Common myeloid progenitor, CD34-positive (primary cell): ENCODE measurements at places on chromosomes 2 and 18.

GRCh38 chr2:169715379-169716237, 18.0 kb upstream of the KLHL23 start:
- no peaks in the 10 kb centered on the region for H3K36me3 ChIP-seq
- no peak overlapping the region for H3K27ac ChIP-seq
- no peaks in the 10 kb centered on the region for H3K27me3 ChIP-seq
- no peak overlapping the region for H3K4me3 ChIP-seq
- no peaks in the 10 kb centered on the region for H3K4me1 ChIP-seq

DNA sequence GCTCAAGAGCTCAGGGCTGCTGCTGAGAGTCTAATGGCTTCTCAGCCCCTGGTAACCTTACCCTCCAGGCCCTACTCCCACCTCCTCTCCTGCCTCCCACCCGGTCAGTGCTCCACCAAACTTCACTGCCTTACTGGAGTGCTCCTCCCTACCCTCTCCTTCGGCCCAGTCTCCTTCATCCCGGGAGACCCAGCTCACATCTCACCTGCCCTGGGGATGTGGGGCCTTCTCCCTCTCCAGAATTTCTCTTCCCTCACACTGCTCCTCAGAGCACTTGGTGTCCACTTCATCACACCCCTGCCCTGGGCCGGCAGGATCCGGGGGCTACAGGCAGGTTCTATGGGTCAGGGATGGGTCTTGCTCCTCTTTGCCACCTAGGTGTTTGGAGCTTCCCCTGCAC, 21.6 kb downstream of the PTPN18 start:
- H3K27ac ChIP-seq, result no peak overlapping the region
- peaks cover 10% of the 10 kb centered on the region for H3K4me1 ChIP-seq
- no peaks in the 10 kb centered on the region for H3K27me3 ChIP-seq
- H3K4me3 ChIP-seq, result no peak overlapping the region
- DNase-seq, result no peak

DNA sequence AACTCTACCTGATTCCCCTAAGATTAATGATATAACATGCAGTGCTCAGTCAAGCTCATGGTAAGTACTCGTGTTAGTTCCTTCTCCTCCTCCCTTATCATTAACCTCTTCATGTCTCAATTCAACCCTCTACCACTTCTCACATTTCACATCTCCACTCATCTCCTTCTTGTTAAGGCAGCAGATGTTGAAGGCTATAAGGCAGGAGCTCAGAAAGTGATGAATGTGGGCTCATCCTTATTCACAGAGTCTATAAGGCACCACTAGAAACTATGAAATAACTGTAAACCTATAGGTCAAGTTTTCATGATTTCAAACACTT, 56.0 kb downstream of the CLHC1 start:
- H3K27ac ChIP-seq, result no peak overlapping the region
- H3K4me3 ChIP-seq, result no peak overlapping the region
- H3K27me3 ChIP-seq, result no peaks in the 10 kb centered on the region
- no peaks in the 10 kb centered on the region for H3K36me3 ChIP-seq
- no peak for DNase-seq

DNA sequence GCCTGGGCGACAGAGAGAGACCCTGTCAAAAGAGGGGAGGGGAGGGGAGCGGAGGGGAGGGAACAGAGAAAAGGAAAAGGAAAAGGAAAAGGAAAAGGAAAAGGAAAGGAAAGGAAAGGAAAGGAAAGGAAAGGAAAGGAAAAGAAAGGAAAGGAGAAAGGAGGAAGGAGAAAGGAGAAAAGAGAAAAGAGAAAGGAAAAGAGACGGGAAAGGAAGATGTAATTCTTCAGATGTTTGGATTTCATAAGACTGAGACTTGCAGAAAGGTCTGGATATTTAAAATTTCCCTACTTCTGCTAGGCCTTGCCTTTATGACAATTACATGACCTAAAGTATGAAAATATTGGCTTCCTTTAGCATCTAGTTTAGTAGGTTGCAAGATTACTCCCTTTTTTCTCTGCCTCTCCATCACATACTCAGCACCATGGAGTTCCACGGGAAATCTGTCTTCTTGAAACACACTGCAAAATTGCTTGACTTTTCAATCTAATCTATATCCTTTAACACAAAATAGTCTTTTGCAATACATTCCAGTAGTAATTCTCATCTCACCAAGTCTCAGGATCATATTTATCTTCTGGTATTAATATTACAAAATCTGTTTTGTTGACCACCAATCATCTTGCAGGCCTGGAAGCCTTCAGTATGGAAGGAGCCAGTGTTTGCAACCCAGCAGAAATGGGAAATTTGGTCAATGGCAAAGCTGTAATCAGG, 383.5 kb downstream of the ZEB2 start:
- H3K36me3 ChIP-seq, result no peaks in the 10 kb centered on the region
- H3K27ac ChIP-seq, result no peak overlapping the region
- DNase-seq, result no peak
- no peak overlapping the region for H3K4me3 ChIP-seq
- peaks cover 5% of the 10 kb centered on the region for H3K4me1 ChIP-seq
- no peaks in the 10 kb centered on the region for H3K27me3 ChIP-seq

GRCh38 chr18:44686156-44686555, 5.5 kb downstream of the SETBP1 start:
- H3K27me3 ChIP-seq, result peaks cover 7% of the 10 kb centered on the region
- H3K4me3 ChIP-seq, result no peak overlapping the region
- no peak for DNase-seq
- peaks cover 16% of the 10 kb centered on the region for H3K4me1 ChIP-seq
- H3K27ac ChIP-seq, result no peak overlapping the region

DNA sequence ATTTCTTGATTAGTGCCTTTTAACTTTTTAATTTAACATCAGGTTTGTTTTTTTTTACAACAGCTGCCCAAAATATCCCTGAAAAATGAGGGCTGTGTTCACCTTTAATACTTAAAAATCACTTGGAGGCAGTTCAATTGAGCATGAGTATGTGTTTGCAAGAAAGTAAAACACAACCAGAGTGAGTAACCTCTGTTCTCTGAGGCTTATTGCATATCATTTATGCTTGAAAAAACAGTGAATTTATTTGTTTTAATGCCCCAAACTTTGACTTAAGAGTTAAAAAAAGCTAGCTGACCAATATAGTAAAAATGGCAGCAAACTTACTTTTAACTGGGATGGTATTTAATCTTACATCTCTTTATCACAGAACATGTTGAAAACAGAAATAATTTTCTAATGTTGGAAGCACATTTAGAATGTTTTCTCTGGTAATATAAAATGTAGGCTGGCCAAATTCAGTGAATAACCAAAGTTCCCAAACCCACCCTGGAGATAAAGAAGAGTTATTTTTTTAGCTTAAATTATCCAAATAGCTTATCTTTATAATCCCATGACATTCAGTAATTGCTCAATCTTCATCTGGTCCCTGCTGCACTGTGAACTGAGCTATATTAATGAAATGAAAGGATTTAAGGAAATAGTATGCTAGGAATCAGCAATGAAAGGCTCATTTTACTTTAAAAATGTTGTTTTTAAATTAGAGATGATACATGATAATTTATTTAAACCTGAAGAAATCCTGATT, 24.8 kb upstream of the EFEMP1 start:
- no peak overlapping the region for H3K4me3 ChIP-seq
- peaks cover 2% of the 10 kb centered on the region for H3K27me3 ChIP-seq
- DNase-seq, result no peak
- no peaks in the 10 kb centered on the region for H3K4me1 ChIP-seq
- H3K36me3 ChIP-seq, result no peaks in the 10 kb centered on the region

DNA sequence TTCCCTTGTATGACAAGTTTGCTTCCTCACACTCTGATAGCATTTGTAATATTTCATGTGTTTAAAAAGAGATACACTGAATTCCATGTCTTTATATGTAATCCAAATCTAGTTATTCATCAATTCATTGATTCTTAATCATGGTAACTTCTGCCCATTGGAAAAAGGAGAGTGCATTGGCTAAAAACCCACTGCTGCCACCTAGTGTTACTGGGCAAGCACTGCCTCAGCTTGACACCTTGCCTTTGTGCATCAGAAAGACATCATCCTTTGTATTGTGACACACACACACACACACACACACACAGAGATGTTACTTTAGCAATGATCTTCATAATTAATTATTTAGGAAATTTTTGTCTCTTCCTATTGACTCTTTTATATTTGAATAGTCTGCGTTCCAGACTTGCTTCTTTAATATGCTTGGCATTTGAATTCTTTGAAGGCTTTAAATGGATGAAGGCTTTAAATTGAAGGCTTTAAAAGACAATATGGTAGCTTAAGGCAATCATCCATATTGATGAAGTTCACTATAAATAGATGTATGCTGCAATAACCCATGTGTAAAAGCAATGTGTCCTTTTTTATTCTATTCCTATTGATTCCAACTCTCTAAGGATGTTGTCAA, 414.2 kb upstream of the CHST9 start:
- no peaks in the 10 kb centered on the region for H3K4me1 ChIP-seq
- no peak overlapping the region for H3K27ac ChIP-seq
- H3K27me3 ChIP-seq, result no peaks in the 10 kb centered on the region
- no peaks in the 10 kb centered on the region for H3K36me3 ChIP-seq
- H3K4me3 ChIP-seq, result no peak overlapping the region

- no peaks in the 10 kb centered on the region for H3K27me3 ChIP-seq
- DNase-seq, result no peak
- no peak overlapping the region for H3K4me3 ChIP-seq
- no peaks in the 10 kb centered on the region for H3K4me1 ChIP-seq
These were observed 292.8 kb upstream of the FBXO11 start for GRCh38 chr2:48199070-48199469.

DNA sequence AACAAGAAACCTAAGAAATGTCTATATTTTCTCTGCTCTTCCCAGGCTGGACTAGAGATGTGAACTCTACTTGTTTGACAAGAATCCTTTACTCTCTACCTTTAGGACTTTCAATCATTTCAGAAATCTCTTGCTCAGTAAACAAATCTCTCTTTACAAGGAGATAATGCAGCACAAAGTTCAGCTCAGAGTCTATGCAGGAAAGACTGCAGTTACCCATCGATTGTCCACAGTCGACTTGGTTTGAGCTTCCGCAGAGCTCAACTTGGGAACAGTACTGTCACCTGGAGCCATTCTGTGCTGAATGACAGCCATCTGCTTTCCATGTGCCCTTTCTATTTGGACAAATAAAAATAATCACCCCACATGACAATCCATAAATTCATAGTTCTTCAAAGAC, 259.7 kb upstream of the STON1 start:
- H3K4me3 ChIP-seq, result no peak overlapping the region
- peaks cover 13% of the 10 kb centered on the region for H3K4me1 ChIP-seq
- no peak overlapping the region for H3K27ac ChIP-seq
- H3K36me3 ChIP-seq, result no peaks in the 10 kb centered on the region
- DNase-seq, result no peak

DNA sequence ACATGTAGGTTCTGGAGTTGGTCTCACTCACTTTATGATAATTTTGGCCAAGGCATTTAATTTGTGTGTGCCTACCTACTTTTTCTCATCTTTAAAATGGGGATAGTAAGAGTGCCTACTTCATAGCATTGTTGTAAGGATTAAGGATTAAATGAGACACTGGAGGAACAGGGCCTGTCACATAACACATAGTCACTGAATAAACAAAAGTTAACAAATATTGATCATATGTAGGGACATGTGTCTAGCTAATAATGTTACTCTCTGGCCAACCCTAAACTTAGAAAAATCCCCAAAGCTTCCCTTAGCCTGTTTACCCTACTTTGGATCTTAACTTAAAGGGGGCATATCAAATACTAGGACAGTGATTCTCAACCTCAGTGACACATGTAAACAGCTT, 169.9 kb downstream of the MYO1B start:
- H3K27ac ChIP-seq, result no peak overlapping the region
- no peaks in the 10 kb centered on the region for H3K4me1 ChIP-seq
- no peak overlapping the region for H3K4me3 ChIP-seq
- H3K36me3 ChIP-seq, result no peaks in the 10 kb centered on the region
- DNase-seq, result no peak

GRCh38 chr18:67973916-67974315, 457.4 kb upstream of the DSEL start:
- no peaks in the 10 kb centered on the region for H3K36me3 ChIP-seq
- no peak overlapping the region for H3K4me3 ChIP-seq
- H3K27ac ChIP-seq, result no peak overlapping the region
- H3K4me1 ChIP-seq, result no peaks in the 10 kb centered on the region
- no peak for DNase-seq

- no peaks in the 10 kb centered on the region for H3K4me1 ChIP-seq
- no peak overlapping the region for H3K27ac ChIP-seq
- DNase-seq, result no peak
- no peaks in the 10 kb centered on the region for H3K36me3 ChIP-seq
- H3K27me3 ChIP-seq, result no peaks in the 10 kb centered on the region
- H3K4me3 ChIP-seq, result no peak overlapping the region
These were observed 124.7 kb downstream of the PDE1A start for GRCh38 chr2:182302174-182302573.

DNA sequence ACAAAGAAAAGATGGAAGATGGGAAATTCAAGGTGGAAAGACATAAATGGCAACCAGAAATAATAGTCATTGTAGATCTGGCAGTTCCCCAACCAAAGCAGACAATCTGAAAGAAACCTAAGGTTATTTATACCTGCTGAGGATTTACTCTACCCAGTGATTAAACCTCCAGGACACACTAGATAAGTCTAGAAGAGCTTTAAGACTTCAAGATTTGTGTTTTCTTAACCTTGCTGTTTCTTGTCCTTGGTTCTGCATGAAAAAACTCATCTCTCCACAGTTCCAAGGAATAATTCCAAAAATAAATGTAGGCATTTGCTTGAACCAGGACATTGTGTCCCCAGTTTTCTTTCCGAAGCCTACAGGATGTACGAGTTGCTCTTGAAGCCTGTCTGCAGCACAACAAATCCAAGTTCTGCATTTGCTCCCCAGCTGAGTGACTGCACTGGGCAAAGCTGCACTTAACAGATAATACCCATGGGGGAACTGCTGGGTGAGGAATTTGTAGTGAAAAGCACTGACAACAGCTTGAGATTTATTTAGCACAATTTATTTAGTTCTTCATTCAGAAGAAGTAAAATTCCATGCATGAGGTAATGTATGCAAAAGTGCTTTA, 19.8 kb downstream of the DTNA start:
- DNase-seq, result peak; percentile 73
- no peaks in the 10 kb centered on the region for H3K36me3 ChIP-seq
- no peak overlapping the region for H3K27ac ChIP-seq
- no peaks in the 10 kb centered on the region for H3K4me1 ChIP-seq
- H3K27me3 ChIP-seq, result no peaks in the 10 kb centered on the region
- H3K4me3 ChIP-seq, result no peak overlapping the region

- H3K27me3 ChIP-seq, result no peaks in the 10 kb centered on the region
- no peak overlapping the region for H3K27ac ChIP-seq
These were observed 1201.0 kb downstream of the LRP1B start for GRCh38 chr2:140929849-140930248.

DNA sequence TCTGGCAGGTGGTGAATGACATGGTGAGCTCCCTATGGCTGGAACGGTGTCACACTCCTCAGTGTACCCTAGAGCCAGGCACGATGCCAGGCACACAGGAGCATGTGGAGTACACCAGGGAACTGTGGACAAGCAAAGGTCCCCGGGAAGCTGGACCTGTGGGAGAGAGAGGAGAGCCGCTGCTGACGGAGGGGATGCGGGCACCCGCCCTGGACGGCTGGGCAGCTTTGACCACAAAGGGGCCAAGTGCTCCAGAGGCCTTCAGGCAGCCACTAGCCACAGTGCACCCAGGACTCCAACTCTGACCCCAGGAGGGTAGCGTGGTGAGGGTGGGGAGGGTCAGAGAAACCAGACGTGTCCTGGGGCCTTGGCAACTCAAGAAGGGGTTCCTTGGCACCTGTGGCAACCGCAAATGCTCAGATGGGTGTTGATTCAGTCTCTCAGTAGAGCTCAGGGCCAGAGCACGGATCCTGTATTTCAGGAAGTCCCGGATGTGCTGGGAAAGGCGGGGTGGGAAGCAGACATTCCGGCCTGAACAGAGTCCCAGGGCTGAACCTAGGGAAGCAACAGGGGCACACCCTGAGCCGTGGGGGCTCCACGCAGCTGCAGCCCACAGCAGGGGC, 2.3 kb upstream of the MAB21L4 start:
- no peaks in the 10 kb centered on the region for H3K27me3 ChIP-seq
- no peaks in the 10 kb centered on the region for H3K36me3 ChIP-seq
- H3K27ac ChIP-seq, result no peak overlapping the region
- no peak overlapping the region for H3K4me3 ChIP-seq
